Stimulated activated CD4-positive, alpha-beta T cell treated with anti-CD3 and anti-CD28 coated beads, Interleukin-1b, Interleukin-23, amount 100 ng/mL, for 48 hours (primary cell): ENCODE measurements at places on chromosomes 12 and 14.

DNA sequence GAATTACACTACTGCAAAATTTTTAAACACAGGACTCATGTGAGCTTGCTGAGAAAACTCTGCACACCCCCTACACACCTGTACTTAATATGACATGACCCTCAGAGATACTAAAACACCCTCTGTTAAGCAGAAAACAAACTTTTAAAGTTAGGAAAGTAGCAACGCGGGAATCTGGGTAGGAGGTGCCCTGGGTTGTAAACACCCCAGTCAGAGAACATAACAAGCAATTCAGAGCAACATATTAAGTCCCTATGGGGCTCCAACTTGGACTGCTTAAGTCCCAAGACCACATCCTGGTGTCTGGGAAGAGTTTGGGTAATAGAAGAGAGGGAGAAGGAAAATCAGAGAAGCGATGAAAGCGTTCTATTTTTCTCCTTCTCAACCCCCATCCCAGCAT, 1.2 kb downstream of the ATF7 start:
- DNase-seq, result no peak

- no peak for DNase-seq
These were observed 94.7 kb downstream of the SYNE3 start for GRCh38 chr14:95421741-95422140.

GRCh38 chr12:99920353-99920960, 64.3 kb downstream of the ANKS1B start:
- no peak for DNase-seq

- DNase-seq, result no peak
These were observed 42.3 kb downstream of the BCL11B start for GRCh38 chr14:99229654-99230207.

DNA sequence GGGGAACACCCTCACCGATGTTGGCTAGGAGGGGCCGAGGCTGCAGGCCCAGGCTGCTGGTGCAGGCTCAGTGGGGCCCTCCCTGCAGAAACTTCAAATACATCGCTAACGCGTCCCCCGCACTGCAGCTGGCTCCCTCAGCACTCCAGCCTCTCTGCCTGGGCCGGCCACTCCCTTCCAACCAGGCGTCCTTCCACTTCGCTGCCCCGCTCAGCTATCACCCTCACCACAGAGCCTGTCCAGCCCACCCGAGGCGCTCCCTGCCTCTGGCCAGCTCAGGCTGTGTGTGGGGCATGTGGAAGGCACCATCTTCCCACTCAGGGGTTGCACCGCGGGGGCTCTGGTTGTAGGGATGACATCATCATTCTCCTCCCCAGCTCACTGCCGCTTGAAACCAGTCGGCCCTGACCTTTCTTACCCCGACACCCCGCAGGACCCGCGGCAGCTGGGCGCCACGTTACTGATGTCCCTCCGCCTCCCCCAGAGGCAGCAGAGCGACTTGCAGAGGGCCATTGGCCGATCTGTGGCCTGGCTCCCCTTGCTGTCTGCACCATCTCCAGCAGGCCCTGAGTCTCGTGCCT, 199.9 kb upstream of the RTL1 start:
- DNase-seq, result no peak
